RWPE2 (cell line): ENCODE measurements at places on chromosomes 5 and 9.
A peak's percentile ranks its signal among the peaks of the same experiment; 100 is the strongest.

GRCh38 chr5:80474929-80475328 is 13.0 kb upstream of the FAM151B start:
- no peak for DNase-seq

DNA sequence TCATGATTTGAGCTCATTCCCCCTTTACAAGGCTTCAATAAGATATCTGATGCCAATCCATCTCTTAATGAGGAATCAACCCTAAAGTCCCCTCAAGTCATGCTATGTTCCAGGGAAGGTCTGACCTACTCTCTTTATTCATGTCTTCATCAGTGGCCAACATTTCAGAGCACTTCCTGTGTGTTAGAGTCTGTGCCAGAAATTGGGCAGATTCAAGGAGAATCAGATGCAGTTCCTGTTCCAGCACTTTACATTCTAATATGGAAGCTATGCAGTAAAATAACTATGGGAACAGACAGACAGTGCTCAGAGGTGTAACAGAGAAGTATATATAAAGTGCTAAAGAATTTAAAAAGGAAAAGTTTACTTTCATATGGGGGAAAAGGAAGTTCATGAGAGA is 193.4 kb upstream of the NR4A3 start:
- no peak for DNase-seq

- no peak for DNase-seq
Observed at GRCh38 chr5:176797456-176798050, 12.8 kb upstream of the UNC5A start.

DNA sequence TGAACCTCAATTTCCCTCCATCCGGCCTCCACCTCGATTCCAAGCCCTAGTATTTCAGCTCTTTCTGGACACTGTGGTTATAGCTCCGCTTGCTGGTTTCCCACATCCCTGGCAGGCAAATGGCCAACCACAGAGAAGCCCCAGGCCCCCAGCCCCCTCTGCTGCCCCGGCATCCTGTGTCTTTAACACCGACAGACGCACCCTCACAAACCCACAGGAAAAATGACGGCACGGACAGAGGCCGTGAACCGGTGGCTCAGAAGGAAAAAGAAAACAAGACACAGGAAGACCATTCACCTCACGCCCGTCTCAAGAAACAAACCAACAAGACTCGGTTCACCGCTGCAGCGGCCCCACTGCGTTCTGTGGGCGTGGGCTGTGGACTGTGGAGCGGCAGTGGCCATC is 1.5 kb upstream of the CLIC3 start:
- DNase-seq = no peak

- DNase-seq = no peak
Observed at GRCh38 chr9:130396581-130396980, 48.2 kb upstream of the ASS1 start.

DNA sequence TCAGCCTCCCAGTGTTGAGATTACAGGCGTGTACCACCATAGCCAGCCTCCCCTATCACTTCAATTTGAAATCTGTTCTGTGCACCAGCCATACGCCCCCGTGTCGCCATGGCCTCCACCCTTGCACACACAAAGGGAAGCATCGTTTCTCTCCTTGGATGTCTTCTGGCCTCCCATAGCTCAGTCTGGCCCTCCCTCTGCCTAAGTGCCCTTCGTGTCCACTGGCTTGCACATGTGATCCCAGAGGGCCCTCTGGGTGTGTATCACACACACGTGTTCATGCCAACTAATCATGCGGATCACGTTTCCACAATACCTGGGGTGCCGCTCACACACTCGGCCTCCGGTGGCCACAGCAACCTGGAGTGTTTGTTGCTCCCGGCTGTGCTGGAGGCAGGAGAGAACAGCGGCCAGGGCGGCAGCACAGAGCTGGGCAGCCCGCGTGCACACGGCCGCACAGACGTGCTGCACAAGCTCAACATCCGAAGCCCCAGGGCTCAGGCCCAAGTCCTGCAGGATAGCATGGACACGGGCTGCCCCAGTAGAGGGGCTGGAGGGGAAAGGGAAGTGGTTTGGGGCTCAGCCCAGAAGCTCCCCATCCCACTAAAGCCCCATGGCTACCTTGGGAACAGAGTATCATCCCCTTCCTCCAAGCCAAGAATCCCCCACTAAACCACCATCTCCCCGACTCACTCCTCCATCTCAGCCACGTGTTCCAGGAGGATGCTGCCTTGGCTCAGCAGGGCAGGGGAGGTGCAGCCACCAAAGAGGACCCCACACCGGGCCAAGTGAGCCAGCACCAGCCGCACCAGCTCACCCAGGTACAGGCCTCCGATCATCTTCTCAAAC is 10.9 kb downstream of the HK3 start:
- no peak for DNase-seq

DNA sequence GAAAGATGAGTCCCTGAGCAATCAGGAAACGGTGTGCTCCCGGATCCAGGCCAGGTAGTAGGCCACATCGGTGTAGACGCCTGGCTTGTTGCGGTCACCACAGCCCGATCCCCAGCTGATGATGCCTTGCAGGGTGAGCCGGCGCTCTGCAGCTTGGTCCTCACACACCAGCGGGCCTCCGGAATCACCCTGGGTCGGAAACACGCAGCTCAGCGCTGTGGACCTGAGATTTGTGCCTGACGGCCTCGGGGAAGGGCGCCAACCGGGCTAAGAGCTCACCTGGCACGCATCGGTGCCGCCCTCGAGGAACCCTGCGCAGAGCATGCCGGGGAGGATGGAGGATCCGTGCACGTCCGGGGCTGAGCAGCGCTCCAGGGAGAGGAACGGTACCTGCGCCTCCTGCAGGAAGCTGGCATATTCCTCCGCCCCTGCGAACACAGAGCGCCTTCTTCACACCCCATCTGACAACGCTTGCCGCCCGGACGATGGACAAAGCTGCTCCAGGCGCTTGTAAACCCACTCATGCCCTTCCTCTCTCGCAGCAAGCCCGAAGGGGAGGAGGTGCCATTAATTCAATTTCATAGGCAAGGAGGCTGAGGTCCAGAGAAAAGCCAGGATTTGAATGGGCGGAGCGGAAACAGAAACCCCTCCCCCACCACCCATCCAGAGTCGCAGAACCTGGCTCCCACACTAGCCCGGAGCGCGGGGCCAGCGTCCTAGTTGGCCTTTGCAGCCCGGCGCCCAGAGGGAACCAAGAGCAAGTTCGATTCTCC is 2.0 kb upstream of the PFN3 start:
- DNase-seq = peak; percentile 94
